Pons (tissue), 1 donor: ENCODE measurements at places on chromosomes 2 and 18.

DNA sequence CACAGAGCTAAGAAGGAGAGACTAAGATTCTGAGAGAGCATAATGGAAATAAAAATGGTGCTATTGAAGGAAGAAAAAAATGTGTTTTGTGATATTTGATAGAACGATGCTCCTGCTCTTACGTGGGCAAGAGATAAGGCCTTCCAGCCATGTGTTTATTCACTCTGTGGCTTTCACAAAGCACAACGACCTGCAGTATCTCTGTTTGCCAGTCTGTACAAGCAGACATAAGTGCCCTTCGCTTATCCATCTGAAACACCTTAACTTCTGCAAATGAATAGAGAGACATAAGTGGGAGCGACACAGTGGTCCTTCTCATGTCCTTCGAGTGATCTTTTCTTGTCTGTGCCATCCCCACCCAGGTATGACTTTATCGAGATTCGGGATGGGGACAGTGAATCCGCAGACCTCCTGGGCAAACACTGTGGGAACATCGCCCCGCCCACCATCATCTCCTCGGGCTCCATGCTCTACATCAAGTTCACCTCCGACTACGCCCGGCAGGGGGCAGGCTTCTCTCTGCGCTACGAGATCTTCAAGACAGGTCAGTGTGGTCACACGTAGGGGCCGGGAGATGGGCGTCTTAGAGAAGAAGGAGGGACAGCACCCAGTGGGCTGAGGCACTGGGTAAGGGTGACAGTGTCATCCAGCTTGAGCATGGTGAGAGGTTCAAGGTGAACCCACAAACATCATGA lies 33.7 kb downstream of the NRP2 start:
- DNase-seq, result no peak

DNA sequence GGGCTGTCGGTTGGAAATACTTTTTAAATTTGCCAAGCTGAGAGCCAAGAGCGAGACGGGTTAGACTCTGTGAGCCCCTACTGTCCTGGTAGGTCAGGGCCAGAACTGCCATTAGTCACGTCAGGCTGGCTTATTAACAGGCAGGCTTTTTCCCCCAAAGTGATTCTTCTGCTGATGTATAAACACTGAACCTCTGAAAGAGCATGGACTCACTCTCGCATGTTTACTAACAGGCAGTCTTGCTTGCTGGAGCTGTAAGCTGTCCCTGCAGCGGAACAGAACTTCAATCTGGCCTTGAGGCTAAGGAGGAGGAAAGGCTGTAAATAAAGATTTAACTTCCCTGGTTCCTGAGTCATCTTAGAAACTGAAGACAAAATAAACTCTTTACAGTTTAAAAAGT lies 288.4 kb downstream of the PIEZO2 start:
- DNase-seq, result no peak

DNA sequence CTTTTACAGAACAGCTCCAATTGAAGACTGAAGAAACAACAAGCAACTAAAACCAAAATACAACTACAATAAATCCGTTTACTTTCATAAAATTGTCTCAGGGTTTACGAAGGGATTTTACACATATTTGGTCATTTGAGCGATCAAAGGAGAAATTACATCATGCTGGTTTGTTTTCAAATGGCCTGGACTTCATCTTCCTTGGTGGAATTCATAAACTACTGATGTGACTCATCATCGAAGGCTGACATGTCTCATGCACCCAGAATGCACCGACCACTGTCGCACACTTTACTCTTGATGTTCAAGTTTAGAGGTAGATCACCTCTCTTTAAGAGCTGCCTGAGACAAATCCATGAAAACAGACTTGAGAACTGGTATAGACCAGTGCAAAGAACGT lies 25.6 kb upstream of the PMAIP1 start:
- DNase-seq, result no peak

DNA sequence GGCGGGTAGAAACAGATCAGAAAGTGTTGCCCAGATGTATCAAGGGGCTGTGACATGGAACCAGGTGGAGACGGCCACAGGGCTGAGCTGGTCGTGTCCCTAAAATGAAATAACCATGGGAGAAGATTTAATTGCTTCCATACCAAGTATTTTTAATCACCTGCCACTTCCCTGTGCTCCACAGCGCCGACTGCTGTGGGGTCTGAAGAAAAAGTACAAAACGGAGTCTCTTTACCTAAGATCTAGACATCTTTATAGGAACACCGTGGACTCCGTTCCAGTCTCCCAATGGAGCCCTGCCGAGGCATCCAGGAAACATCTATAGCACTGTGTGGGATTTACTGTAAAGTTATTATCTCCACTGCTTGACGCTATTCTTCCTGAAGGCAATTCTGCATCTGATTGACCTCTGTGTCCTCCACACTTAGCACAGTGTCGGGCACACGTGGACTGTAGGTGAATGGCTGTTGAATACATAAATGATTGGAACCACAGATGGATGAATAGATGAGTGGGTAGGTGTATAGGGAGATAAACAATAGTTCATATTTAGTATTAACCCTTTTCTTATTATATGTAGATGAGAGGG lies 21.6 kb upstream of the GYPC start:
- DNase-seq, result no peak

GRCh38 chr18:3044931-3045698 lies 32.2 kb upstream of the LPIN2 start:
- DNase-seq, result peak; percentile 37

DNA sequence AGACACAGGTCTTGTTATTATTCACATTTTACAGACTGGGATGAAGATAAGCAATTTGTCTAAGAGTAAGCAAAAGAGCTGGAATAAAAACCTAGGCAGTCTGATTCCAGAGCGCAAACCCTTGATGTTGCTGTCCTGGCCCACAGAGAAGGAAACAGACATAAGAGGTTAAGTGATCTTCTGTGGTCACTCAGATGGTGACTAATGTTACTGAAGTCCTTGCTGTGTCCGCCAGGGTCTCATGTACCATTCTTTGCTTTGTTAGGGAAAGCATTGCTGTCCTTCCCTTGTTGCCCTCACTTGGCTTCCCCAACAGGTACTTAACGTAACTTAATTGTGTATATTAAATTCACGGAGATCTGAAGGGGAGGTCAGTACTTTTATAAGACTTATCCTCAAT lies 14.9 kb upstream of the FAP start:
- DNase-seq, result no peak

DNA sequence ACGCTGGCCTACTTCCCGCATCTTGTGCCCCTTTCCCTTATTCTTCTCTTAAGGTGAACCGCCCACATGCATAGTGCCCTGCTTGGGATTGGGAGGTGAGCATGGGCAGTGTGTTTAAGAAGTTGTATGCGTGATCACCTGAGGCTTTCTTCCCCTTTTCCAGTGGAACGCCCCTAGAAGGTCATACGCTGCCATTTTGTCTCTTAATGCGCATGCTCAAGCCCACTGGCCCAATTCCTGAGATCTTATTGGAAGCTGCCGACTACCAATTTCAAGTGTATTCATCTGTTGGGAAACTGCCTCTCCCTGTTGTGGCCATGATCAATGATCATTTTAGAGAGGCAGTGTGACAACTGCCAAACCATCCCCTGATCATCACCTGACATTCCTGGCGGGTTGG lies 3.3 kb upstream of the CETN1 start:
- no peak for DNase-seq

- no peak for DNase-seq
Observed at GRCh38 chr18:2985628-2986027, 27.3 kb downstream of the LPIN2 start.

- DNase-seq, result no peak
Observed at GRCh38 chr2:231701456-231702373, 6.6 kb upstream of the PTMA start.

DNA sequence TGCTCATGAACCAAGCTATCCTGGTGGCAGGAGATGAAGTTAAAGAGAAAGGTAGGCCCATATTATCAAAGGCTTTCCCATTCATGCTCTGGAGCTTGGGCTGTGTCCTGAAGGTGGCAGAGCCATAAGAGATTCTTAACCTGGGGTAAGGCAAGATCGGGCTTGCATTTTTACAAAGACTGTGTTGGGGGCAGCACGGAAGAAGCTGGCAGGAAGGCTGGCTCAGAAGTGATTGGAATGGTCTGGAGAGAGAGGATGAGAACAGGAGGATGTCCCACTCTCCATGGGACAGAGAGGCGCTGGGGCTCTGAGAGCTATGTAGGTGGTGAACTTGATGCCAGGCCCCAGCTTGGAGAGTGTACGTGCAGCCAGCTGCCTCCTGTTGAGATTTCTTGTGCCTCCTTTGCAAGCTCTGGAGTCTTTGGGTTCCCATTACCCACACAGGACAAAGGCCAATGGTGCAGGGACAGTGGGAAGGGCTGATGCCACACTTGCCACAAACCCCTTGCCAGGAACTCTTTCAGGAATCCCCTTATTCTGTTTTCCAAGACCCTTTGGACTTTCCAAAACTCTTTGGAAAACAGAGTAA lies 40.6 kb upstream of the FZD5 start:
- DNase-seq, result no peak

- no peak for DNase-seq
Observed at GRCh38 chr18:809985-810642, 1.9 kb downstream of the YES1 start.
